ENCODE measurements at places on chromosomes 1 and 21.

- no peak for DNase-seq
These were observed 10.5 kb downstream of the TMEM240 start for GRCh38 chr1:1529936-1530335.

DNA sequence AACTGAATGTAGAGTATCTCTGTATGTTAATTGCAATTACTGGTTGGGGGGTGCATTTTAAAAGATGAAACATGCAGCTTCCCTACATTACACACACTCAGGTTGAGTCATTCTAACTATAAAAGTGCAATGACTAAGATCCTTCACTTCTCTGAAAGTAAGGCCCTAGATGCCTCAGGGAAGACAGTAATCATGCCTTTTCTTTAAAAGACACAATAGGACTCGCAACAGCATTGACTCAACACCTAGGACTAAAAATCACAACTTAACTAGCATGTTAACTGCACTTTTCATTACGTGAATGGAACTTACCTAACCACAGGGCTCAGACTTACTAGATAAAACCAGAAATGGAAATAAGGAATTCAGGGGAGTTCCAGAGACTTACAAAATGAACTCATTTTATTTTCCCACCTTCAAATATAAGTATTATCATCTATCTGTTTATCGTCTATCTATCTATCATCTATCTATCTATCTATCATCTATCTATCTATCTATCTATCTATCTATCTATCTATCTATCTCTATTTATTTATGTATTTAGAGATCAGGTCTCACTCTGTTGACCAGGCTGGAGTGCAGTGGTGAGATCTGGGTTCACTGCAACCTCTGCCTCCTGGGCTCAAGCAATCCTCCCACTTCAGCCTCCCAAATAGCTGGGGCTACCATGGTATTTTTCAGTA lies 47.8 kb downstream of the CHML start:
- DNase-seq, result no peak

GRCh38 chr1:99557546-99558202 lies 88.2 kb upstream of the PALMD start:
- DNase-seq, result no peak

- no peak for DNase-seq
These were observed 46.2 kb downstream of the SH3GLB1 start for GRCh38 chr1:86750530-86750929.

GRCh38 chr1:97947695-97948094 lies 26.9 kb upstream of the DPYD start:
- DNase-seq, result no peak

DNA sequence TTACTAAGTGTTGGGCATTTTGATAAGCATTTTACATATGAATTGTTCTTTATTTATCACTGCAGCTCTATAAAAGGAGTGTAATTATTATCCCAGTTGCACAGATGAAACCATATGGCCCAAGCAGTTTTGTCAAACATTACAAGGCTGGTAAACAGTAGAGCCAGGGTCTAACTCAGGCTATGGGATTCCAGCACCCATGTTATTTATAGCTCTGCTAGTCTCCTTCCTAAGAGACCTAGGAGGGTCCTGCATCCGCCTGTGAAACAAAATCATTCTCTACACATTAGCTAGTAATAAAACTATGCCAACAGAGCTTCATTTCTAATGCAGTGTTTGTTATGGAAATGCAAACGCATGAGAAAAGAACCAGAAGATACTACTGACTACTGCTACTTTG lies 58.6 kb downstream of the IL23R start:
- no peak for DNase-seq

DNA sequence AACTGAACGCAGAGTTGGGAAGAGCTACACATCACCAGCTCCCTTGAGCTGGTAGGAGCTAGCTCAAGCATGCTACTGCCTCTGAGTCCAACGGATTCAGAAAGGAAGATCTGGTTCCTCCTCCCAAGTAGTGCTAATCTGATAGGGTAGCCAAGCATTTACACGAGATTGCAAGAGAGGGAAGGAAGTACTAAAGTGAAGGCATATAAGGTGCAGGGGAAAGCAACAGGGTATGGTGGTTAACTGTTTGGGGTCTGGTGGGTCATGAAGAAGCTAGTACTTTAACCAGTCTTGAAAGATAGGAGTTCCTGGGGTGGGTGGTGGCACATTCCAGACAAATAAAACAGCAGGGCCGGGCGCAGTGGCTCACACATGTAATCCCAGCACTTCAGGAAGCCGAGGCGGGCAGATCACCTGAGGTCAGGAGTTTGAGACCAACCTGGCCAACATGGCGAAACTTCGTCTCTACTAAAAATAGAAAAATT lies 20.2 kb upstream of the ZNF436 start:
- no peak for DNase-seq

All from NCI-H2227 treated with DMSO at 0.1 percent for 48 hours (cell line).